ENCODE measurements at places on chromosomes 11 and 22.

DNA sequence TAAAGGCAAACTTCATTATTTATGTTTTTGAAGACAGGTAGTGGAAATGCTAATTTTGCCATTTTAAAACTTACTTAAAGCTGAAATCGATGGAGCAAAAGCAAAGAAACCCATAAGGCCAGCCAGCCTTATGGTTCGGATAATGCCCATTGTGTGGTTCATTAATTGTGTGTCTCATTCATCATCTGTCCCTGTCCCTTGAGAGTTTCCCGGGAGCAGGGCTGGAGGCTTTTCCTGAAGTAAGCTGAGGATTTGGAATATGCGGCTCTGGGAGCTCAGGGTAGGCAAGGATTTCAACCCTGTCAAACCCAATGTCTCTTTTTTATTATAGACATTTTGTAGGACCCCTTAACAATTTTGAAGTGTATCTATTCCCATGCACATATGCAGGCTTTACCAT, 790.0 kb upstream of the KIRREL3 start:
- DNase-seq = no peak

DNA sequence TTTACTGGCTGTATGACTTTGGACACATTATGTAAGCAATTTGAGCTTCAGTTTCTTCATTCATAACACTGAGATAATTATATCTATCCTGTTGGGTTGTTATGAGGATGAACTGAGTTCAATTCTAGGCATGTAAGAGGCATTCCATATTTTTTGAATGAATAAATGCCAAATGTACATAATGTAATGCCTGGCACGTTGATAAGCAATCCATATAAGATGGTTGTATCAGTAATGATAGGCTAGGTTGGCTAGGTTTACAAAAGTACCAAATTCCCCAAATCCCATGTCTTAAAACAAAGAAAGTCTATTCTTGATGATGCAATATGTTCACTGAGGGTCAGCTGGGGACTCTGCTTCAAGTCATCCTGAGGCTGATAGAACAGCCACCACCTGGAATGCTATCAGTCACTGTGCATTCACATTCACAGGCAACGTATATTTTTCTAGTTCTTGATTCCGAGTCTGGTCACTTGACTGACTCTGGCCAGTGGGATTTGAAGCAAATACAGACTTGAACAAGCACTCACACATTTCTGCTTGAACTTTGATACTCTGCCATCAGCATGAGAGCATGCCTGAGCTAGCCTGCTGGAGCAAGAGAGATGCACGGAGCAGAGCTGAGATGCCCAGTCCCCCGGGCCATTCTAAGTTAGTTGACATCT, 104.0 kb upstream of the TIMP3 start:
- no peak for DNase-seq

DNA sequence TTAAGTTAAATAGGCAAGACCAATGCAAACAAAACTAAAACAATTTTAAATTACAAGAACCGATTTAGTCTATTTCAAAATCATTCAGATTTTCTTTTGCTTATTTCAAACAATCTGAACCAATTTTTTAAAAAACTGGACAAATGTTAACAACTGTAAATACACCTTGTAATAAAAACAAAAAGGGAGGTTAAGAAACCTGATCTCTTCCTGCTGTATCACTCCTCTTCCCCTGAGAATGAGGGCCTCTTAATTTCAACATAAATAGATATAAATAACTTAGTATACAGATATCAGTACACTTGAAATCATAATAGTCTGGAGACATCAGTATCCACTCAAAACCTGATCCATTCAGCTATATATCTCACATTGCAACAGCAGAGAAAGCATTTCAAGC, 346.6 kb downstream of the TTC28 start:
- DNase-seq = no peak

DNA sequence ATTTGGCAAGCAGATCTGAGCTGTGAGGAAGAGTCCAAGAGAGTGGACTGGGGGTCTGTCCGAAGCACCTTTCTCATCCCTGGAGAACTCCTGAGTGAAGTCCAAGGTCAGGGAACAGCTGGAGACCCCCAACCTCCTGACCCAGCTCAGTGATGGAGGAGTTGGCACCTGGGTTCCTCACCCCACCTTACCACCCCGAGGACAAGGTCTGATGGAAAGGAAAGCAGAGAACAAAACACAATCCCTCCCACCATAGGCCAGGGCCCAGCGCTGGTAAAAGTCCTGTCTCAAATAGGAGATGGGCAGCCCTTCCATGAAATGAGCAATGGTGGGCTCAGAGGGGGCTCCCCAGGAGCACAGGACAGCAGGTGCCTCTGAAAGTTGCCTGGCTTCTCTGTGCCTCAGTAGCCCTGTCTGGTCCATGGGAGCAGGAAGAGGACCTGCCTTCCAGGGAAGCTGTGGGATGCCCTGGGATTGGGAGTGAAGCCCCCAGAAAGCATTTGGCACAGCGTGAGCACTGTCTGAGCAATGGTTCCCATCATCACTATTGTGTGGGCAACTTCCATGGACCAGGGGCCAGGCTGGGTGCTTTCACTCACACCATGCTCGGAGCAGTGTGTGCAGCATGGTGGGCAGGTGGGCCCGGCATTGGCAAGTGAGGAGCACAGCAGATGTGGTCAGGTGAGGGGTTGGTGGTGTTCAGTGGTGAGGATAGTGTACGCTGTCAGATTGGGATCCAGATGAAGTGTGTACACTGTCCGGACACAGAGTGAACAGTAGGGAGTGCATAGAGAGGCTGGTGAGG, 7.5 kb downstream of the TRIM29 start:
- DNase-seq = no peak

DNA sequence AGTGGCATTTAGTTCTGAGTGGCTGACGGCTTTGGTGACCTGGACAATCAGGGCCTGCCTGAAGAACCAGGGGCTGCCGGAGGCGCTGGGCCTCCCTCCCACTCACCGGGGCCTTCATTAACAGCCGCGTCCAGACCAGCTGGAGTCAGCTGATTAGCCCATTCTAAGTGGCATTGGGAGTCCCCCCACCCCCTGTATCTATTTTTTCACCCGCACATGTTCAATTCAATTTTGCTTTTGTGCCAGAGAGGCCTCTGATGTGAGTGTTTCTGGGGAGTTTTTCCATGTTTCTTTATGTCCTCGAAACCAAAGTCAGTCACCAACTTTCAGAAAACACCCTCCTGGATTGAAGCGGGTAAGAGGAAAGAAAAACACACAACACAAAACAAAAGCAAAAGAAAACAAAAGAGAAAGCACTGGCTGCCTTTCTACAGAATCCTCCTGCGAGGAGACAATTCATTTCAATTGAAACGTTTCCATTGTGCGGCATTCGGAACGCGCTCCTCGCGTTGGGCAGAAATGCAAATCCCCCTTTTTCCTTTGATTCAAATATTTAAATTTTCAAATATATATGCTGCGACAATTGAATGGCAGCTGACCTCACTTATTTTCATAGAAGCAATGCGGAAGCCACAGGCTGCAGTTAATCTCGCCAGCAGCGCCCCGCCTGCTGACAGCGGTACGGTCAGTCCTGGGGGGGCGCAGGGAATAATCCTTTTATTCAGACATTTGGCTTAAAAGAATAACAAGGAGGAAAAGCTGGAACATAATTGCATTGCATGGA, 17.7 kb downstream of the CDKN1C start:
- DNase-seq = no peak

DNA sequence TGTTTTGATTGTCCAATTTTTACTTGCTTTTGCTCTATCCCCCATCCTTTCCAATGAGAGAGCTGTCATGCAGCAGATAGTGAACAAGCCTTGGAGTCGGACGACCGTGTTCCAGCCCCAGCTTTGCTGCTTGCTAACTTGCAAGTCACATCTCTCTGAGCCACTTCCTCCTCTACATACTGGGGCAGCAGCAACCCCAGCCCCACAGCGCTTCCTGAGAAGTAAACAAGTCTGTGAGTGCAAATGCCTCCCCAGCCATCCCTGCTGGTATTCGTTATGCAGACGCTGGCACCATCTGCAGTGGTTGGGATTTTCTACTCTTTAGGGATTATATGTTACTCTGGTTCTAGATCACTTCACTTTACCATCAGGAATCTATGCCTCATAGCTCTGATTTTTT, 35.0 kb downstream of the TPBGL start:
- peak; percentile 42 for DNase-seq

DNA sequence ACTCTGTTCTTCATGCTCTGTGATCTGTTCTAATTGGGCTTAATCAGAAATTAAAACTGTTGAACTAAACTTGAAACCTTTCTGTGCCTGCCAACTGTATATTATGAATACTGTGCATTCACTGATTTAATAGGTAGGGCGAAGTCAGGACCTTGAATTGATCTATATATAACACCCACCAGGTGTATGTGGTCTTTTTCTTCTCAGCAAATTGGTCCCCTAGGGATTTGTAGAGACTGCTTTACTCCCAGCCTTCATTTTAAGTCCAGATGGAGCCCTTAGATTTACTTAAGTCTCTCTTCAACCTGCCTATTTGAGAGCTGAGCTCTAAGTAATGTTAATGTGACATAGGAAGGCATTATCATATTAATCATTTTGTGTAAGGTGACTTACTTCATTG, 257.5 kb downstream of the TMEM135 start:
- no peak for DNase-seq

DNA sequence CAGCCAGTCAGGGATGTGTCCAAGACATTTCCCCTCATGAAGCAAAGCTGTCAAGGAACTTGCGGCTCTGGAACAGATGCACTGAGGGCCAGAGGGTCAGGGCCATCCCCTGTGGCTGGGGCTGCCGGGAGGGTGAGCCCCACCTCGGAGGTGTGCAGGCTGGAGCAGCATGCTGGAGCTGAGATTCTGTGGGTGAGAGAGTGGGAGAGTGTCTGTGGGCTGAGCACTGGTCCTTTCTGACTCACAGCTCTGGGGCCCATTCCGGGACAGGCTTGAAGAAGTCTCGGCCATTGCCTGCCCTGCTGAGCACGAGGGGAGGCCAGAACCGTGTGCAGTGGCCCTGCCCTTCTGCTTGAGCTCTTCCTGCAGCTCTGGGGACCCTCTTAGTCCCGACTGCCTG, 2.1 kb downstream of the OMP start:
- DNase-seq = no peak

DNA sequence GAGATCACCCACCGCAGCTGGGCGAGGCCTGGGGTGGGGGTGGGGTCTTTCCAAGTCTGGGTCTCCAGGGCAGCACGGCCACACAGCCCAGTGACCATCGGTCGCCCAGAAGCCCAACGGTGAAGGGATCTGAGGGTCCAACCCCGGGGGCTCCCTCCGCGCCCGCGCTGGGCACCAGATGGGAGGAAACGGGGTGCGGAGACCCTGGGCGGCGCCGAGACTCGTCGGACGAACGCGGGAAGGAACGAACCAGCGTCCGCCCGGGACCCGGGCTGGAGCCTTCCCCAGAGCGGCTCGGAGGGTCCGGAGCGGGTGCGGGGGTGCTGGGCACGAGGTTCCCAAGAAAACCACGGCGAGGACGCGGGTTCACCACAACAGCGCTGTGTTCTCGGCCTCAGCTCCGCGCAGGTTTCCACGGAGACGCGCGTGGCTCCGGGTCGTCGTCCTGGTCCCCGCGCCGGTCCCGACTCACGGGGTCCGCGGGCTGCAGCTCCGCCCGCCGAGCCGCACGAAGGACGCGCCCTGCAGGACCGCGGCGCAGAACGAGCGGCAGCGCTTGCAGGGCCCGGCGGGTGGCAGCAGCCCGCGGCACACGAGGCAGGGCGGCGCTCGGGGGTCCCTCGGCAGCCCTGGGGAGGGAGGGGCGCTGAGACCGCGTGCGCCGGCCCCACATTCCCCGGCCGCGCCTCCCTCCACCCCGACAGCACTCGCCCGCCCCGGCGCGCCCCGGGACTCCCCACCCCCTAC, 2.3 kb upstream of the IL17REL start:
- no peak for DNase-seq

DNA sequence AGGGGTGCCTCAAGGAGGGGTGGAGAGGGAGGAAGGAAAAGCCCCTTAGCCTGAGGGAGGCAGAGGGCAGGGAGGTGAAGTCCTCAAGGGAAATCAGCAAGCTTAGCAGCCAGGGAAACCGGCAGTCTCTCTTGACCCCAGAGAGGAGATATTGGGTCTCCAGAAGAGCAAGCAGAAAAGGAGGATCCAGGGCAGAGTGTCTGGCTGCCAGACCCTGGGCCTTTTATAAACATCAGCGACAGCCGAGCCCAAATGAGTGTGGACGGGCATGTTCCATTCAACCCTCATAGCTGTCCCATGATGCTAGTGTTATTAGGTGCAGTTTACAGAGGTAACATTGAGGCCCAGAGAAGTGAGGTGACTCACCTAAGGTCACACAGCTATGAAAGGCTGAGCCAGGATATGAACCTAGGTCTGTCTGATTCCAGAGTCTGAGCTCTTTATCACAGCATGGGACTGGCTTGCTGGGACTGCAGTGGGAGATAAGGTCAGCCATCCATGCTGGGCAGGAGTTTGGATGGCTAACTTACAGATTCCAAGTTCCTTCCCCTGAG, 9.3 kb downstream of the PRDM11 start:
- no peak for DNase-seq

GRCh38 chr22:49291781-49292180, 535.9 kb downstream of the BRD1 start:
- no peak for DNase-seq

- no peak for DNase-seq
Measured at GRCh38 chr11:57885298-57886050, 123.9 kb downstream of the CTNND1 start.

GRCh38 chr11:69647390-69647748, 6.4 kb downstream of the CCND1 start:
- no peak for DNase-seq

GRCh38 chr11:43021466-43021865, 290.3 kb upstream of the API5 start:
- no peak for DNase-seq

GRCh38 chr22:20091690-20092476, 11.8 kb downstream of the DGCR8 start:
- DNase-seq = no peak

DNA sequence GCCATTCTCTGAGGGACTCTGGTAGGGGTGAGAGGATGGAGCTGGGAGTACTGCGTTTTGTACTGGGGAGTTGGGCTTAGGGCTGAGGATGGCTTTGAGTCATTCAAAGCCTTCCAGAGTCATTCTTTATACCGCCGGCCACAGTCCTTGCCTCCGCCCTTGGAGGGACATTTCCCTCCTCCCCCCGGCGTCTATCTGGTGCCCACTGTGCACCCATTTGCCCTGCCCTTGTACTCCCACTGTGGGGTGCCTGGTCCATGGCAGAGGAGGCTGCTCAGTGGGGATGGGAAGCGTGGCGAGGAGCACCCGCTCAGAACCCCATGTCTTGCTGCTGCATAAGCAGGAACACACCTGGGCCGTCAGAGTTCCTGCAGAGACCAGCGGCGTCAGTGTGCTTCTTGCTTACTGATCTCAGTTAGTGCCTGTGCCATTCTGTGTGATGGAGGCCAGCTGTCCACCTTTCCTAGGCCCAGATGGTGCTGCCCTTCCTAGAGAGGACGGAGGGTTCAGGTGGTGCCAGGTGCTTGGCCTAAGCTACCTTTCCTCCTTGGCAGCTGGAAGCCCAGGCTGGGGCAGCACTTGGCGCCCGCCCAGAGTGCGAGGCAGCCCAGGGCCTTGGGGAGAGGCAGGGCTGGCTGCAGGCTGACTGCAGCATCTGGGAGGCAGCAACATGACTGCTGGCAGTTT, 23.3 kb upstream of the TMEM191C start:
- no peak for DNase-seq

- DNase-seq = no peak
Measured at GRCh38 chr22:30196141-30196879, 50.2 kb downstream of the LIF start.
